ENCODE measurements at places on chromosomes 11 and 22.

DNA sequence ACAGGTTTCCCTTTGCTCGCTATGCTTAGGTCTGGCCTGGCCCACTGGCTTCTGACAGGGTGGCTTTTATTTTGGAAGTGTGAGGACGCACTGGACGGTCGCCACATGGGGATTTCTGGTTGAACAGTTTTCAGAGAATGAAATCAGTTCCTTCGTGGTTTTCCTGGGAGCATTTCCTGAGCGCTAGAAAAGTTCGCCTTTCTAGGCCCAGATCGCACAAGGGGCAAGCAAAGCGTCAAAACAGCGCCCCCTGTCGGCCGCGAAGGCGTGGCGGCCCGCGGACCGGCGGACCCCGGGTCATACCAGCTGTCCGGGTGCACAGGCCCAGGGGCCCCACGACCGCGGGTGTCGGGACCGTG lies 12.7 kb upstream of the CYP2R1 start:
- peak; percentile 64 for DNase-seq

DNA sequence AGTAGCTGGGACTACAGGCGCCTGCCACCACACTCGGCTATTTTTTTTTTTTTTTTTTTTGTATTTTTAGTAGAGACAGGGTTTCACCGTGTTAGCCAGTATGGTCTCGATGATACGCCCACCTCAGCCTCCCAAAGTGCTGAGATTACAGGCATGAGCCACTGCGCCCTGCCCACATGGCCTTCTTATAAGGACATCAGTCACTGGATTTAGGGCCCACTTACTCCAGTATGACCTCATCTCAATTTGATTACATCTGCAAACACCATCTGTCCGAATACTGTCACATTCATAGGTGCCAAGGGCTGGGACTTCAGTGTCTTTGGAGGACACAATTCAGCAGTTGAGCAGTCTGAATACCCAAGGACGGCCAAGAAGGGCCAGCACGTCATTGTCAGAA lies 8.2 kb upstream of the PRR5 start:
- no peak for DNase-seq

DNA sequence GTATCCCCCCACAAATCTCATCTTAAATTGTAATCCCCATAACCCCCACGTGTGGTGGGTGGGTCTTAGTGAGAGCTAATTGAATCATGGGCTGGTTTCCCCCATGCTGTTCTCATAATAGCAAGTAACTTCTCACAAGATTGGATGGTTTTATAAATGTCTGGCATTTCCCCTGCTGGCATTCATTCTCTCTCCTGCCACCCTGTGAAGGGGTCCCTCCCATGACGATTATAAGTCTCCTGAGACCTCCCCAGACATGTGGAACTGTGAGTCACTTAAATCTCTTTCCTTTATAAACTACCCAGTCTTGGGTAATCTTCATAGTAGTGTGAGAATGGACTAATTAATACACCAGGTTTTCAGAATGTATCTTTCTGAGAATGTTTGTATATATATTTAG lies 1159.4 kb downstream of the FAM181B start:
- no peak for DNase-seq

DNA sequence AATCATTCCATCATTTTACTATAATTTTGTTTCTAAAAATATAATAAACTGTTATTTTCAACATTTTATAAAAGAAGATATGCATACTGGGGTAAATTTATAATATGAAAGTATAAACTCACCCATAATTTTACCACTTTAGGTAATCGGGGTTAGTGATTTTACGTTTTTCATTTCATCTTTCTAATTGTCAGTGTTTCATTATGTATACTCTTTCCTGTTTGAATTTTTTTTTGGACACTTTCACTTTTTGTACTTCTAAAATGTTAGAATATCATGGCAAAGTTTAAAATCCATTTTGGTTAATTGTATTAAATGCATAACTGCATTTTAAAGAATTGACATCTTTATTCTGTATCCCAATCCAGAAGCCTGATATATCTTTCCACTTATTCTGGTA lies 115.8 kb downstream of the METTL15 start:
- DNase-seq, result no peak

DNA sequence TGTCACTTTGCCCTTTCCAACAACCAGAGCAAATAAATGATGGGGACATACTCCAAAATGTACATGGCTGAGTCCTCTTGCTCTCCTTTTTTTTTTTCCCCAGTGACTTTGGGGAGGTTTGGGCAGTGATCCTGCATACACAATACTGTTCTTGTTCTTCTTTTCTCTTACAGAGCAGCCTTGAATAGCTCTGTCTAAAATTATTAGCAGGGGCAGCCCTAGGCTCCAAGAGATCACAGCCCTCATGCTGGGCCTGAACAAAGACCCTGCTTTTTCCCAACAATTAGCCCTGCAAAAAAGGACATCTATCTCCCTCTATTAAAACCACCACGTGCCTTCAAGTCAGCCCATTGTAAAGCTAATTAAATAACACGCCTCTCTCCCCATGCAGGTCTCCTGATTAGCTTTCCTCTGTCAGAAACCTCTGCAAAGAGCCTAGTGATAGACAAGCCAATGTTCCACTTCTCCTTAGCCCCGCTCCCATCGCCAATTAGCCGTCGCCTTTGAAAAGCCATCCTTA lies 54.7 kb downstream of the ETS1 start:
- no peak for DNase-seq

GRCh38 chr11:100105255-100105981 lies 581.7 kb upstream of the ARHGAP42 start:
- DNase-seq, result no peak

DNA sequence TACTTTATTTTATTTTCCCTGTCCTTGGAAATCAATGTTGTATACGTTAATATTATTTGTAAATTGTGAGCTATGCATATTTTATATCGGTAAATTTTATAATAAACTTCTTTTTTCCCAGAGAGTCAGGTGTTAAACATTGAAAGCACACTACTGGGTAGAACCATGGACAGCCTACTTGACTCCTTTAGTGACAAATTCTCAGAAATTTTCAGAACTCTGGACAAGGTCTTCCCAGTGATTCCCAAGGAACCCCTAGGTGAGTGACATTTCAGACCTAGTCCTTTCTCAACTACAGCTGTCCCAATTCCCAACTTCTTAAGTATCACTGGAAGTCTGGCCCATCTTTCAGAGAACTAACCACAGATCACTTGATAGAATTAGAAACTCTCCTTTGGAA lies 107.2 kb downstream of the RCN1 start:
- no peak for DNase-seq

GRCh38 chr11:78050964-78051831 lies 12.5 kb upstream of the THRSP start:
- DNase-seq, result no peak

DNA sequence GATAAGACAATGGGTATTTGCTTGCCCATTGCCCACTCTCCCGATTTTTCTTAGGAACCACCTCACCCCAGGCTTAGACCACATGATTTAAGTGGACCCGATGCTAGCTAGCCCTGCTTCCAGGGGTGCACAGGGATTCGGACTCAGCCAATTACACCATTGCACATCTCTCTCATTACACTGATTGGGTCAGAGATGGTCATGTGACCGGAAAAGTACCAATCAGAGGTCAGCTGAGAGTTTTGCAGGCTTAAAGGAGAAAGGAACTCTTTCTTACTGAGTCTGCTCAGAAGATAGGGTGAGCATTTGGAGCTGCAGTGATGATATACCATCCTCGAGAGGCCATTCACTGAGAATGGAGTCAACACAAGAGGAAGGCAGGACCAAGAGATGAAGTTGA lies 12.2 kb upstream of the ANKK1 start:
- no peak for DNase-seq

DNA sequence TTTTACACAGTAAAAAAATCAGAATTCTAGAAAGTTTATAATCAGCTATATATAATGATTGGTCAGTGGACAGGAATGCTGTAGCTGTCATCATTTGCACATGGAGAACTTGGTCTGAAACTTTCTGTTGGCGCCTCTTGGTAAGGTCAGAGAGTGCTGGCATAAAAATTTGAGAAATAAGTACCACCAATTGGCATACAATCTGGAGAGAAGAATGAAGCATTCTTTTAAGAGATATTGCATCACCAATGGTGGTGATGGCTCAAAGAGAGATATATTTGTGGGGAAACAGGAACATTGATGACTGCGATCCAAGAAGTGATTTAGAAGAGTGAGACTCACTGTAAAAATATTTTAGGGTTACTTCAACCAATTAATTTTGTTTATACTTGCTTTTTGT lies 19.8 kb upstream of the OOSP1 start:
- DNase-seq, result no peak

- DNase-seq, result no peak
Observed at GRCh38 chr11:674406-674805, 20.6 kb downstream of the DEAF1 start.

DNA sequence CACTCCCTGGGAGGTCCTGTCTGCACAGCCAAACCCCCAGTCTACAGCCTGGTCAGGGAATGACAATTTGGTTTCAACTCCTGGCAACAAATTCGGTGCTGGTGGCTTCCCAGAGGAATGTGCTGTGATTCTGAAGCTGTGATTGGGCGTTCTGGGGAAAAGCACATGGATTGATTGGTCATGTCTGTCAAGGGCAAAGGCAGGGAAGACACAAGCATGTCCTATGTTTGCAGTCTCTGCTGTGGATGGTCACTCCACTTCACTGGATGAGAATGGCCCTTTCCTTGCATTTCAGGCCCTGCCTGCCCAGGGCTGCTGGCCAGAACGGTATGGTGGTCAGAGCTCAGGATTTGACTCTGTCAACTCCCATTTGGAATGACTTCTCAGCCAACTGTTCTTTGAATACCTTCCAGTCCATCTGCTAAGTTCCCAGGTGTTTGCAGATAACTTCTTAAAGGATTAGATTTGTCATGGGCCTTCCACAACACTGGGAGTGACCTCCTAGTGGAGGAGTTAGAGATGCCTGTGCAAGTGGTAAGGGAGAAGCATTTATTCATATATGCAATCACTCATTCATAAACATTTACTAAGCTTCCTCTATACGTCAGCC lies 42.7 kb downstream of the SGSM1 start:
- DNase-seq, result no peak

DNA sequence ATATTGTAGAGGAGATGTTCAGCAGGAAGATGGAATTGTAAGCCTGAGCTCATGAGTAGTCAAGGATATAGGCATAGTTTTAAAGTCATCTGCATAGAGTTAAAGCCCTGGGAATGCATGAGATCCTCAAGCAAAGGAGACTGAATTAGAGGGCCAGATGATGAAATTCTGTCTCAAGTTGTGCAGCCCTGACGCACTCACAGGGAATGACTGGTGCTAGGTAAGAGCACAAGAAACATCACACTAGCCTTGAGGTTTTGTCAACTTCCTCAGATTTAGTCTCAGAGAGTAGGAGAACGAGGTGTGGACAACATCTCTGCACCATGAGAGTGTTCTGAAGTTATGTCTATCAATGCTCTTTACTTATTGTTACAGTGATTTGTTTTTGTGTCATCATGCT lies 5.8 kb downstream of the RAB38 start:
- DNase-seq, result no peak

DNA sequence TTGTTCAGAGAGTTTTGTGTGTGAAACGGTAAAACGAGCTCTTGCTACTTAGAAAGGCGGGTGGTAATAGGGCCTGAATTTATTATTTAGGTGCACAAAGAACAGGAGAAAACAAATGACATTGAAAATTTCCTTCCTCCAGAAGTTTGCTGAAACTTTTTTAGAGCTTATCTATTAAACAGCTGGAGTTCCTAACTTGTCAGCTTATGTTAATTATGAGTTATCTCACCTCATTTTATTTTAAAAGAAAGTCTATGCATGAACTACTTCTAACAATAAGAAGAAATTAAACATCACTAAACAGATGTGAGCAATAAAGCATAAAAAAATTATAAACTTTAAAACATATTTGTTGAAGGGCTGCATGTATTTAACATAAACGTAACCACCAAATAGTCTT lies 373.9 kb upstream of the ANO3 start:
- no peak for DNase-seq

GRCh38 chr11:121452609-121453150 lies at the start of gene SORL1-AS1:
Gene SORL1-AS1 (minus strand): TSS chr11:121452967.
- no peak for DNase-seq

DNA sequence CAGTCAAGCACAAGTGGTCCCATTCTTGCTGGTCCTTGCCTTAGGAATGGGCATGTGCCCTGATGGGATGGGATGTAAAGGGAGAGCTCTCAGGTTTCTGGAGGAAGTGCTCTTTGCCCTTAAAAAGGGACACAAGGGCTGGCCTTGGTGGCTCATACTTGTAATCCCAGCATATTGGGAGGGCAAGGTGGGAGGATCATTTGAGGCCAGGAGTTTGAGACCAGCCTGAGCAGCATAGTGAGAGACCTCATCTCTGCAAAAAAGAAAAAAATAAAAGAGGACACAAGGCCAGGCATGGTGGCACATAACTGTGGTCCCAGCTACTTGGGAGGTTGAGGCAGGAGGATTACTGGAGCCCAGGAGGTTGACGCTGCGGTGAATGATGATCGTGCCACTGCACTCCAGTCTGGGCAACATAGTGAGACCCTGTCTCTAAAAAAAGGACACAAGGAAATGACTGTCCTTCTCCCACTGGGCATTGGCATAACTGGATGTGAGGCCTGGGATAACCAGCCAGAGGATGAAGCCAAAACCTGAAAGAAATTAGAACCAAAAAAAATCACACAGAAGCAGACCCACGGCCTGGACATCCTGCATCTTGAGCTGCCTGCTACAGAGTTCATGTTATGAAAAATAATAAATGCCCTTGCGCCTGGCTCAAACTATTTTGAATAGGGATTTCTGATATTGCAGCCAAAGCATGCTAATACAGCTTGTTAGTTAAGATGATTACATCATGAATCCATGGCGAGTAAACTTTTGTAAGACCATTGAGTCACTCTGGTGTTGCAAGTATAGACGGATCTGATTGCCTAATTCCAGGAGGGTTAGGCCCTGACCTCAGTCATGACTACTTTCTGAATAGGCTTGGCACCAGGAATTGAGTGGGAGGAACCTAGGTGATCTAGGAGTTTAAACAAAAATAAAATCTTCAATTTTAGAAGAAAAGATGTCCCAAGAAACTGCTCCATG lies 12.9 kb upstream of the CRKL start:
- no peak for DNase-seq

DNA sequence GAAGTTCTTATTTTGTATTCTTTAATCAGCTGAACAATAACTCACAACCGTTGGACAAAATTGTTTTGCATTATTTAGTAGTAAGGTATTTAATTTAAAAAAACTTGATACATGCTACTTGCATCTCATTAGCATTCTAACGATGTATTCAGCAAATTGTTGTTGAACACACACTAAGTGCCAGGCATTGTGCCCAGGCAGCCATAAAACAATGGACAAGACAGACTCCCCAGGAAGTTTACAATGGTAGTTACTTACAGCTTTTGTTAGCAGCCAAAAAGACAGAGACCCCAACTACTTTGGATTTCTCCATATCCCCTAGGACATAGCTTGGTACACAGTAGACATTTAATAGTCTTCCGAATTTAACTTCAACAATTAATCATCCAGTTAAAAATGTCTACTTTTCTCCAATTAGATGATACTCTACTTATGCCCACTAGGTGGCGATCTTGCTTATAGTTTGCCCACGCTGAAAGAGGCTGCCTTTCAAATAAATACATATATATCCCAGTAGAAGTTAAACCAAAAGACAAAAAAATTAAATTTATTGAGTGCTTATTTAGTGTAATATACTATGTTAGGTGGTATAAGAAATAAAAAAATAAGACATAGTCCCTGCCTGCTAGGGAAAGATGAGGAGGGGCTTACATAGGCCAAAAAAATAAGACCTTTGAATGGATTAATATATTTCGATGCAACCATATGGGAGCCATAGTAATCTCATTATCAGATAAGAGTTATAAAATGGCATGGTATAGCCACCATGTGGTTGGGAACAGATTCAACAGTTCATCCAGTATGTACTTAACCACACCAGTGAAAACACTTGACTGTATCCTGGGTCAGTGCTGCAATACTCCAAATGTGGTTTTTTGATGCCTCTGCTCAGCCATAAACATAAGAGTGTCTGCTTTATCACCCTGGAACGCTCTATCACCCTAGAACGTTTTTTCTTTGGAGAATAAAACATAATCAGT lies 2.0 kb upstream of the FJX1 start:
- DNase-seq, result no peak

All from stimulated activated CD4-positive, alpha-beta T cell treated with anti-CD3 and anti-CD28 coated beads, Interleukin-15, amount 100 ng/mL, for 1 hour (primary cell).